Pons (tissue), 1 donor: ENCODE measurements at places on chromosomes 7 and 10.

GRCh38 chr7:14717816-14718215 lies 184.7 kb downstream of the DGKB start:
- DNase-seq, result peak; percentile 37

- no peak for DNase-seq
These were observed 5.4 kb upstream of the YWHAG start for GRCh38 chr7:76364198-76364584.

DNA sequence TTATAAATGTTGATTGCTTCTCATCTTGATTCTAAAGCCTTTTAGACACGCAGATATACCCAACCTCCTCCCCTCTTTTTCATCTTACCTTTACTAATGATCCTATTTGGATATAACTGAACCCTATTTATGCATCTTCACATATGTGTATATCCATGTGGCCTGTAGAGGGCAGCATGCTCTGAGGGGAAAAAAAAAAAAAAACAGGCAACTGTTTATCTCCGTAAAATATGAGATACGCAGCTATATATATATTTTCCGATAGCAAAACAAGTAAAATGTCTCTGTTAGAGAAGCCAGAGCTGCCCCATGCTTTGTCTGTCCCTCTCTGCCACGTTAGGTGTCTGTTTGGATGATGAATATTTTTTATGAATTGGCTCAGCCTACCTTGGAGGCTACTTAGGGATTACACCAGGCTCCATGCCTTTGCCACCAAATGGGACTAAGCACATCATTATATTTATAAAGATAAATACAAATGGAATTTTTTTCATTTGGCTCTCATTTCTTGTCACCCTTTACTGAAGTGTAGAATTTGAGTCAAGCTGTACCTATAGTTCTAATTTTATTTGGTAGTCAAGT lies 174.8 kb upstream of the FZD1 start:
- peak; percentile 42 for DNase-seq

DNA sequence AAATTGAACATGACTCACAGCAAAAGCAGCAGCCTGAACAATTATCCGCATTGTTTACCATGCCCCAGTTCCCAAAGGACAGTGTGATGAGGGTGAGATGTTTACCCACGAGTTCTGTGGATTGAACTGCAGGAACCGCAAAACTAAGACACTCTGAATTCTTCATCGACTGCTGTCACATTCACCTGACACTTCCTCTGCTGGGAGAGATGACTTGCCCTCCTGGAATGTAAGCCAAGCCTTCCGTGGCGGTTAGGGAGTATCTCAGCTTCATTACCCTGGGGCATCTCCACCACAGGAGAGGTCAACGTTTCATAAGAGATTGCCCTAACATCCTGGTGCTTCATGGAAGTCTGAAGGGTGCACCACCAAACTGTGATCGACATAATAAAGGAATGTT lies 374.6 kb upstream of the ADARB2 start:
- DNase-seq, result no peak

- DNase-seq, result no peak
These were observed 100.5 kb upstream of the PPIF start for GRCh38 chr10:79246606-79247275.

- DNase-seq, result peak; percentile 72
These were observed 1.8 kb upstream of the VSIR start for GRCh38 chr10:71774916-71775702.

DNA sequence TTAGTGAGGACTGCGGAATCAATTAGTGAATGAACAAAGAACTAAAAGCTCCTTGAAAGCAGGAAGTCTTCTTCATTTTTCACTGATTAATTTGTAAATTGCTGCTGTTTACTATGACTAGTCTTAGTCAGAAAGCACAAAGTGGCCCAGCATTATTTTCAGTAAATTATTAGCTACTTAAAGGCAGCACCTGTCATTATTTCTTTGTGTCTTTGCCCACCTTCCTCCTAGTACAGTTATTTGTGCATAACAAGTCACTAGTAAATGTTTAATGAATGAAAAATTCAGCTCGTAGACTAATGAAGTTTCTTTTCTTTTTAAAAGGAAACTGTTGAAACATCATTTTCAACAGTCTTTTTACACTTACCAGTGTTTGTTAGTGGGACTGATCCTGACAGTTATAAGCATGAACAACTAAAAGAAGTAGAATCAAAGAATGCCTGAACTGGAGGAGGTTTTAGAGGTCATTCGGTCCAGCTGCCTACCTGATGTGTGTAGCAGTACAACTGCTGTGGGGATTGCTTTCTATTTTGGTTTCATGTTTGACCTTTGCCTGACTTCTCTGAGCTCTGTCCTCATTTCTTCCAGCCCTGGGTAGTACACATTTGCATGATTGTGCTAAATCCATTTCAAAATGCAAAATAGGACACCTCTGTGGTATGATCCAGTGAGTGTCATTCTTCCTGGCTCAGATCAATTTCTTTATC lies 140.0 kb upstream of the PHYHIPL start:
- DNase-seq, result no peak

GRCh38 chr7:55110993-55111361 lies 92.2 kb downstream of the EGFR start:
- no peak for DNase-seq

GRCh38 chr10:5503477-5503835 lies 4.1 kb upstream of the CALML5 start:
- DNase-seq, result no peak

DNA sequence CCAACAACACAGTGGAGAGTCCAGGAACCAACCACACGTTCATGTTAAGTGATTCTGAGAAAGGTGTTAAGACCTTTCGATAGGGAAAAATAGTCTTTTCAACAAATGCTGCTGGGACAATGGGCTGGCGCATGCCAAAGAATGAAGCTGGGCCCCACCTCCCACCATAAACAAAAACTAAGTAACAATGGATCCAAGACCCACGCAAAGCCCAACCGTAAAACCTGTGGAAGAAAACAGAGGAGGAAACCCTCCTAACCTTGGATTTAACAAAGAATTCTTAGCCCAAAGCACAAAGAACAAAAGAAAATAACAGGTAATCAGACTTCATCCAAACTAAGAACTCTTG lies 272.8 kb downstream of the ELFN1 start:
- DNase-seq, result no peak

GRCh38 chr10:71860243-71861029 lies 9.4 kb upstream of the PSAP start:
- peak; percentile 98 for DNase-seq

GRCh38 chr7:148485618-148486017 lies 104.9 kb upstream of the C7orf33 start:
- peak; percentile 45 for DNase-seq

- peak; percentile 94 for DNase-seq
These were observed 142.4 kb downstream of the SH3PXD2A start for GRCh38 chr10:103712898-103713498.

- no peak for DNase-seq
These were observed 97.2 kb downstream of the KMT2C start for GRCh38 chr7:152338561-152338960.

DNA sequence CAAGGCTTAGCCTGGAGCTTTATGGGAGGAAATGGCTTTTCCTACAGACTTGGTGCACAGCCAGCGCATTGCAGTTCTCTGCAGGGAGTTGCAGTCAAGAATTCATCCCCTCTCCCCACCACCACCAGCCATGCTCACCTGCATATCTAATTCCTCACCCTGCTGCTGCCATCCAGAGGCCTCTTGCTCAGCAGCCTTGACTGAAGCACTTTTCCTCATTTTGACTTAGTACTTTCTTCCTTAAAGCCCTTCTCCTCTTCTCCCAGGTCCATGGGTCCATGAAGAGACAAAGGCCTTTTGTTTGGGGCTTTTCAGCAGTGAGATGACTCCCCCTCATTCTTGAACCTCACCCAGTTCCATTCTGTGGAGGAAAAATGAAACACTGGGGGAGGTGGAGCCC lies 39.7 kb upstream of the GPR141 start:
- peak; percentile 40 for DNase-seq

GRCh38 chr7:104861729-104862390 lies 152.1 kb upstream of the KMT2E start:
- DNase-seq, result no peak

- peak; percentile 29 for DNase-seq
These were observed 4.0 kb downstream of the ITGA8 start for GRCh38 chr10:15715619-15716227.

DNA sequence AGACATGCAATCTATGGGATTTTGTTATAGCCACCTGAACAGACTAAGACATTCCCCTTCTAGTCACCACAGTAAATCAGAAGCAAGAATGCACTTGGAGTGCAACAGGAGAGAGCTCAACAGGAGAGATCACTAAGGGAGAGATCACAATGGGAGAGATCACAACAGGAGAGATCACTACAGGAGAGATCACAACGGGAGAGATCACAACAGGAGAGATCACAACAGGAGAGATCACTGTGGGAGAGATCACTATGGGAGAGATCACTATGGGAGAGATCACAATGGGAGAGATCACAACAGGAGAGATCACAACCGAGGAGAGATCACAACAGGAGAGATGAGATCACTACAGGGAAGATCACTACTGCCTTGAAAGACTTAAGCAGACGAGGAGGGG lies 238.5 kb upstream of the PITRM1 start:
- no peak for DNase-seq
